Fibroblast of mammary gland (primary cell): ENCODE measurements at places on chromosomes 11 and 22.

DNA sequence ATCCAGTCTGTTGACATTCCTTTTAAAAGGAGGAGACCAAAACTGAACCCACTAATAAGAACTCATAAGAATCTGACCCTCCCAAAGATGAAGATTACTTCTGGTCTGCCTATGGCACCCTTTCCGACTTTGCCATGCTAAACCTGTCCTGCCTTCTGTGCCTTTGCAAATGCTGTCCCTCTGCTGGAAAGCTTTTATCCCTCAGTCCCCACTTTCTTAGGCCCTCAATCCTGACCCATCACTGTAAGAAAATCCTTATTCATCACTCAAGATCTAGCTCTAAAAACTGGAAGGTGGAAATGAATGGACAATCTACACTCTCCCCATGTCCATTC is 10.4 kb downstream of the MPZL3 start:
- DNase-seq, result no peak

DNA sequence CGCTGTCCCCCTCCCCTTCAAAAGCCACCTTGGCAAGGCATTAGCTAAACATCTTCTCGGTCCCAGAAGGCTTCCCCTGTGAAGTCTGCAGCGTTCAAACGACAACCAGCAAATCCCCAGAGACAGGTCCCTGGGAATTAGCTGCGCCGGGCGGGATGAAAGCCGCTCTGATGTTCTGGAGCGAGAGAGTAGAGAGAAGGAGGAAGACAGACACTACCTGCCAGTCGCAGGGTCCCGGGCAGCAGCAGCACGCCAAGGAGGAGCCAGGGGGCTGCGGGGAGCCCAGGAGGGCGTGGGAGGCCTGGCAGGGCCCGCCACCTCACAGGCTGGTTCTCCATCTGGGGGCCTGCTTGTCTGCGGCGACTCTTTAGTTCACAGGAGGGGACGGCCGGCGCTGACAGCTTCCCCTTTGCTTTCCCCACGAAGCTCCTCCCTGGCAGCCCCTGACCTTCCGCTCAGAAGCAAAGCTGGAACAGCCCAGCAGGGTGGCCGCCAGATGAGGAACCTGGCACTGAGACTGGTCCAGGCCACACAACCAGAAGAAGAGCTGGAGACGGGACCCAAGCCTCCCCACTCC is at the start of gene NFAM1:
Gene NFAM1 (minus strand): TSS at position 384 of the 577 bp plus-strand sequence. CDS start 46 bp downstream, at position 338.
- no peak for DNase-seq

- DNase-seq, result peak; percentile 2
These were observed 48.2 kb upstream of the CCDC134 start for GRCh38 chr22:41752011-41752970.

DNA sequence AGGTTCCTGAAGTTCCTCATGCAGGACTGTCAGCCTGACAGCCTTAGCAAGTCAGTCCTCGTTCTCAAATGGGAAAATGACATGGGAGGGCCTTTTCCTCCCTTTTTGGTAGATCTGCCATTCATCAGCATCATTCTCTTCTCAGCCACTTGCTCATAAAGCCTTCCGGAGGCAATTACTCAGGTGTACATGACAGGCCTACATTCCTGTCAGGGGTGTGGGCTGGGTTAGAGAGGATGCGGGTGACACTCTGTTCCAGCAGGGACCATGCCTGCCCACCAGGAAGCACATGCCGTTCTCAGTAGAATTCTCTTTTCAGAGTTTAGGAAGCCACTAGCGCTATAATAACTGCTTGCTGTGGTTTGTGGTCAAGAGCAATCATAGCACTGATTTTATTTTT is 24.2 kb upstream of the ANKK1 start:
- no peak for DNase-seq

DNA sequence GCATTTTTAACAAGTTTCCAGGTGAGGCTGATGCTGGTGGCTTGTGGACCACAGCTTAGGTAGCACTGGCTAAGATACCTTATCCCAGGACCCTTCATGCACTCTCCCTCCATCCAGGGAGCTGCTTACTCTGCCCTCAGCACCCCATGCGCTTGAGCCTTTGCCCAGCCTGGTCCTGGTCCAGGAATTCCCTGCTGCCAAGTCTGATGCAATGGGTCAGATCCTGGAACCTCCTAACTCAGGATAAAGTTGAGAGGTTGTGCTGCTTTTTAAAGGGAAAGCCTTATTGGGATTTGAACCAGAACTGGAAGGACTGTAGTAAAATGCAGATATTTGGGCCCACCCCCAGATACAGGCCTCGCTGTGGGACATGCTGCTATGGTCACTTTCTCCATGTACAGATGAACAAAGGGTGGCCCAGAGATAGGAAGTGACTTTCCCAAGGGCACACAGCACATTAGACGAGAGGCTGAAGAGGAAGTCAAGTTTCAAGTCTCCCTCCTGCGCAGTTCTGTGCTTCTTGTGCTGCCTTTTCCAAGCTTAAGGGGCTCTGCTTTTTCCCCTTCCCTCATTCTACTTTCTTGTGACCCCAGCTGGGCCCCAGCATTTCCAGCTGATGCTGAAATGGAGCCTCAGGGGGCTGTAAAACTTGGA is 824 bp upstream of the LGALS12 start:
- peak; percentile 16 for DNase-seq

- peak; percentile 49 for DNase-seq
These were observed 32.3 kb downstream of the ARHGAP42 start for GRCh38 chr11:100719362-100719761.

DNA sequence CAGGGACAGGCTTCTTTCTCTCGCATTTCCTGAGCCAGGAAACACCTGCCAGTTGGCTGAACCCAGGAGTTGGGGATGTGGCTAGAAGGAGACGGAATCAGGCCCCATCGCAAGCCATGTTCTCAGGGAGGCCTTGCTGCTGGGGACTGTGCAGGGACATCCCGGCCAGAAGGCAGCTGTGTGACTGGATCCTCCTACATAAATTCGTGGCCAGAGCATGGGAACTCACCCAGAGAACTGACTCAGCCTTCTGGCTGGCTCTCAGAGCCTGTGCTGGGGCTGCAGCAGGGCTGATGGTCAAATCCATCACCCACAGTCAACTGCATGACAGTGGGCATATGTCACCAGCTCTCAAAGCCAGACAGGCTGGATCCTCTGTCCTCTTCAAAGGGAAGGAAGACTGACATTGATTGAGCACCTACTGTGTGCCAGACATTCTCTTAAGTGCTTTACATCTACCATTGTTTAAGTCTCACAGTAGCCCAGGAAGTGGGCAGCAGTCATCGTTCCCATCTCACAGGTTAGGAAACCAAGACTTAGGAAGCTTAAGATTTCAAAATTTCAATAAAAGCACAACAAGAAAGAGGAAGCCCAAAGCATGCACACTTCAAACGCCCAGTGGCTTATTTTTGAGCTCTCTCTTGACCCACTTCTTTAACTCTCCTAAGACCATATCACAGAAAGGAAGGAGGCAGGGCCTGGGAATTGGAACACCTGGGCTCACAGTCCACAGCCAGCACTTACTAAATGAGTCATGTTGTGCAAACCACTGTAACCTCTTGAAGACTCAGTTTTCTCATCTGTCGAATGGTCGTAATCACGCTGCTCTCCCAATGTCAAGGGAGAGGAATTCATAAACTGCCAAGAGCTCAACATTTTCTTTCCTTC is 30.9 kb upstream of the CACNG2 start:
- DNase-seq, result peak; percentile 54

- no peak for DNase-seq
These were observed 254.0 kb upstream of the CCDC90B start for GRCh38 chr11:83540112-83540675.

DNA sequence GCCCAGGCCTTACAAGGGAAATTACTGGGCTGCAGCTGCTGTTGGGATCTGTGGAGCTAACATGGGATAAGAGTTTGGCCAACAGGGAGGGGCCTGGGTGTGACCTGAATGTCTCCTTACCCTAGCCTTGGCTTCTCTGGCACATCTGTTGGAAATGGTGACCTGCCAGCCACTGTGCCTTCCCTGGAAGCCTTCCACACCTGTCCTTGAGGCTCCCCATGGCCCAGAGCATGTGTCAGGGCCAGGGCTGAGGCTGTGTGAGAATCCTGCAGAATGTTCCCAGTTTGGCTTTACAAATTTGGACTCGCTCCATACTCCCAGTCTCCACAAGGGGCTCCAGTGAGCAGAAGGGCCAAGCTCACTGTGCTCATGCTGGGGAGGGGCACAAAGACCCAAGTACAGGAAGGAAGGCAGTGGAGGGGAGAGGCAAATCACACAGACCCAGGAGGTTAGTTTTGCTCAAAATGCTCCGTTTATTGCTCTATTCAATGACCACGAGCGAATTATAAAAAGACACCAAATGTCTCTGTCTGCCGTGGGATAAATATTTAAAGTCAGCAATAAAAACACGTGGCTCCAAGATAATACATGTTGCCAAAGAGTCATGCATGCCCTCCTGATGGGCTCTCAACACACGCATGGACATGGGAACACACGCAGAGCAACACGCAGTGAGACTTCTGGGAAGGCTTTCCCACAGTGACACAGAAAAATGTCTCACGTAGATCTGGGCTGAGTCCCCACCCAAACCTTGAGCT is 1.7 kb upstream of the IGSF22 start:
- peak; percentile 29 for DNase-seq

GRCh38 chr22:27573280-27574001 is 228.1 kb downstream of the MN1 start:
- no peak for DNase-seq

DNA sequence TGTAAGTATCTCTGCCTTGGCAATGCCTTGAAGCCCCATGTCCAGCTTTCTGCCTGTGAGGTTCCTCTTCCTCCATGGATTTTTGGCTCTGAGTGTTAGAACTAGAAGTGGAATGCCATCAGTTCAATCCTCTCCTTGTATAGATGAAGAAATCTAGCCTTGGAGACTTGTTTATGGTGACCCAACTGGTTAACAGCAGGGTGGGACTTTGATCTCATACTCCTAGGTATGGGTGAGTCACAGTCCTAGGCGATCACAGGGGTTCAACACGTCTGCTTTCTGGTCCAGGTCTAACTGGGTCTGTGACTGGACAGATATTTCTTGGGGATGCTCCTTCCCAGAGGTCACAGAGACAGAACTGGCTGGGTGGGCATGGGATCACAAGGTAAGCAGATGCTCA is 9.2 kb upstream of the MTFP1 start:
- DNase-seq, result no peak

DNA sequence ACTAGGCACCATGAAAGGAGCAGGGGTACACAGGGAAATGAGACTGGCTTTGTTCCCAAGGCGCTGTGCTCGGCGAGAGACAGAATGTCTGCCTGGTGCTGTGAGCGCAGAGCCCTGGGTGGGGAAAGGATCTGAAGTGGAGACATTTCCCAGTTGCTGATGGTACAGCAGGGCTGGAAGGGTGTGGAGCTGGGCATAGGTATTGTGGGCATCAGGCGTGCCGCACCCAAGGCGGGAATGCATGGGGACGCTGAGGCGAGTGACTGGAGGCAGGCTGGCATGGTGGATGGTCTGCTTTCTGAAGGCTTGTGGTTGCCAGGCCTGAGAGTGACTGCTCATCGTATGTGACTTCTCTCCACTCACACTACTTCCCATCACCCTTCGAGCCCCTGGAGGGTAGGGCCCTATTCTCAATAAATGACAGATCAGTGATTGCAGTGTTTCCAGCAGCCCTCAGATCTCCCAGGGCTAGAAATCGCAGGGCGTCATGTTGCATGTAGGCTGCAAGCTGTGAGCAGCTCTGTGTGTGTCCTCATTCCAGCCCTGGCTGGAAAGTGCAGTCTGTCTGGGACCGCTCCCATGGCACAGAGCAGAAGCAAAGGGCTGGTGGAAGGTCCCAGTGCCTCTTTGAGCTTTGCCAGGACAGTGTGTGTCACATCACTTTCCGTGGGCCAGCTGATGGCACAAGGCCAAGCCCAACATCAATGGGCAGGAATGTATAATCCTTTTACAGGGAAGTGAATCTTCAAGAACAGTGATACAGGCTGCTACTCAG is 67.7 kb downstream of the TBC1D22A start:
- peak; percentile 49 for DNase-seq

DNA sequence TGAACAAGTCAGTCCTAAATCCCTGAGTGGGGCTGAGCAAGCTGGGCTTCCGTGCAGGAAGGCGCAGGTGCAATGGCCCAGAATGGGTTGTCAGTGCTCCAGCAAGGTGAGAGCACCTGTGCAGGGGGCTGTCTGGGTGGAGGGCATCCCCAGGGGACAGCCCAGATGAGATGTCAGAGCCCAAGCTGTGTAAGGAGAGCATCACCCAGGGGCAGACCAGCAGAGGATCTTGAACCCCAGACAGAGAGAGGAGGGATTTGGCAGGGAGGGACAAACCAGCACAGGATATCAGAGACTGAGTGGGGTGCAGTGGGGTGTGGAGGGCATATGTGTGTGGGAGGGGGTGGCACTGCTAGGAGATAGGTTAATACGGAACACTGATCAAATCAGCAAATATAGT is 114.9 kb upstream of the TMEM45B start:
- no peak for DNase-seq

- DNase-seq, result no peak
These were observed 1.2 kb downstream of the DSCAML1 start for GRCh38 chr11:117795638-117796455.

DNA sequence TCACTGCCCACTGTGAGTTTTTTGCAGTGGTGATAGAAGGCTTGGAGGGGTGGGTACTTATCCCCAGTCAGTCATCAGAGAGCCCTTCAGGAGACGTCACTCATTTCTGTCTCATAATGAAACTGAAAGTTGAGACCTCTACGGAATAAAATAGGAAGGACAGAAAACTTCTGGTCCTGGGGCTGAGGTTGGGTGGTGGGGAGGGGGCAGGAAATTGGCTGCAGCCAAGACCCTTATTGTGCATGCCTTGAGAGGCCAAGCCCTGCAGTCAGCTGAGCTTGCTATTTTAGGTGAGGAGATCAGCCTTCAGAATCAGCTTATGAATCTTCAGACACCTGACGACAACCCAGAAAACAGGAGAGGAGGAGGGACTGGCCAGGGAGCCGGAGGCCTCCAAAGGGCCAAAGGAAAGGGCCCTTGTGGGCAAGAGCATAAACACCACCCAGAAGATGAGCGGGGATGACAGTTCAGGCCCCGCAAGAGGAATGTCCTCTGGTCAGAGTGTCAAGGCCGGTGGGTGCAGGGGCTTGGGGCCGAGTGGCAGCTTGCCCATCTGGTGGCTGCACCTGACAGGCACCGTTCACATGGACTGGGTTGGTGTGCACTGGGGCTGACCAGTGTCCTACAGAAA is 17.9 kb upstream of the ADA2 start:
- no peak for DNase-seq

DNA sequence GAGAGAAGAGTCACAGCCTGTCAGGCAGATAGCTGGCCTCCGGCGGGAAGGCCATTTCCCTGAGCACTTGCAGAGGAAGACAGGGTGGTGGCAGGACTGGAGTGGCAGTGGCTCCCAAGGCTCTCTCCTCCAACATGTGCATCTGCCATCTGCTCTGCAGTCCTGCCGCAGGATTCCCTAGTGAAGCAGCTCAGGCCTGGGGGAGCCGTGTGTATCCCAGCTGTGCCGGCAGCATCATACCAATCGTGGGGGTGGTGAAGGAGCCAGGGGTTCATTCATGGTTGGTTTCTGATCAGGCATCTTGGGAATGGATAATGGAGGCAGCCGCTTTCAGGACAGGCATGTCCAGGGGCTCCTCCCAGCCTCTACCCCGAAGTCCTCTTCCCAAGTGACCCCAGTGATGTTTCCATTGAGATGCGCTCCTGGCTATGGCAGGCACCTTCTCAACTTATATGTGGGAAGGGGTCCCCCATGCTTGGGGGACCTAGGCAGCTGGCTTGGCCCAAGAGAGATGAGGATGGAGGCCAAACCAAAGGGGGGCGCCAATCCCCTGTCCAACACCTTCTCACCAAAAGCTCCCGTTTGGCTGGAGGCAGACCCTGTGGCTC is 6.1 kb downstream of the TAGLN start:
- no peak for DNase-seq
